Liver (tissue), 10 donors: ENCODE measurements at places on chromosomes 2 and 18. TPM values are rescaled to one million over a fixed set of nuclear protein-coding genes. Genes with fewer than 3 reads are reported as not detected.

TIA1 gene
- 10.2 TPM for polyA plus RNA-seq

TNS1 gene
- 16.3 TPM for polyA plus RNA-seq

L3MBTL4 gene
- 2.3 TPM for polyA plus RNA-seq

LYPD6B gene
- polyA plus RNA-seq = 0.14 TPM

RUFY4 gene
- polyA plus RNA-seq = not detected

IL1B gene
- polyA plus RNA-seq = 0.25 TPM

CYP26B1 gene
- polyA plus RNA-seq = 0.47 TPM

SH3RF3 gene
- 0.11 TPM for polyA plus RNA-seq

CRACDL gene
- polyA plus RNA-seq = 0.13 TPM

DUSP28 gene
- polyA plus RNA-seq = 2.4 TPM

MC5R gene
- polyA plus RNA-seq = not detected

NLRC4 gene
- polyA plus RNA-seq = 0.82 TPM

AGAP1 gene
- 2.0 TPM for polyA plus RNA-seq

SCTR gene
- polyA plus RNA-seq = 0.31 TPM

RTP5 gene
- polyA plus RNA-seq = 0.03 TPM

RAB12 gene
- 13.3 TPM for polyA plus RNA-seq

SERPINB12 gene
- polyA plus RNA-seq = not detected

ANKRD44 gene
- 3.8 TPM for polyA plus RNA-seq

TEX44 gene
- not detected for polyA plus RNA-seq

AMER3 gene
- polyA plus RNA-seq = not detected

COLEC11 gene
- polyA plus RNA-seq = 100 TPM

MATN3 gene
- polyA plus RNA-seq = not detected
